ENCODE measurements at places on chromosomes 3 and 15. TPM values are rescaled to one million over a fixed set of nuclear protein-coding genes. Genes with fewer than 3 reads are reported as not detected.
A peak's percentile ranks its signal among the peaks of the same experiment; 100 is the strongest.

- no peak for DNase-seq
These were observed 67.1 kb upstream of the SEC13 start for GRCh38 chr3:10387881-10388609.

GRCh38 chr3:174863488-174863887 lies 4.4 kb downstream of the NAALADL2 start:
- no peak for DNase-seq

The GATM gene
- 7.3 TPM for total RNA-seq

GRCh38 chr3:69388241-69388640 lies 2.4 kb upstream of the FRMD4B start:
- DNase-seq: no peak

The TRIM42 gene
- total RNA-seq: not detected

The PAQR5 gene
- total RNA-seq: 0.89 TPM

- DNase-seq: no peak
These were observed 123.6 kb upstream of the GALNT15 start for GRCh38 chr3:16050641-16051467.

DNA sequence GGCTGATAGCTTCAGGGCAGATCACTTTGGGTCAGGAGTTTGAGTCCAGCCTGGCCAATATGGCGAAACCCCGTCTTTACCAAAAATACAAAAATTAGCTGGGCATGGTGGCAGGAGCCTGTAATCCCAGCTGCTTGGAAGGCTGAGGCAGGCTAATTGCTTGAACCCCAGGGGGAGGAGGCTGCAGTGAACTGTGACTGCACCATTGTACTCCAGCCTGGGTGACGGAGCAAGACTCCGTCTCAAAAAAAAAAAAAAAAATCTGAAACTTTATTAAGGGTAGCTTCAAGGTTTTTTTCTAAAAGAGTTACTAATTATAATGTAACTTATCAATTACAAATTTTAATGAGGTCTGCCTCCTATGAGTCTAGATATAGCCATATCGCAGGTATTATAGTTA lies 5.1 kb downstream of the NECTIN3 start:
- DNase-seq: no peak

DNA sequence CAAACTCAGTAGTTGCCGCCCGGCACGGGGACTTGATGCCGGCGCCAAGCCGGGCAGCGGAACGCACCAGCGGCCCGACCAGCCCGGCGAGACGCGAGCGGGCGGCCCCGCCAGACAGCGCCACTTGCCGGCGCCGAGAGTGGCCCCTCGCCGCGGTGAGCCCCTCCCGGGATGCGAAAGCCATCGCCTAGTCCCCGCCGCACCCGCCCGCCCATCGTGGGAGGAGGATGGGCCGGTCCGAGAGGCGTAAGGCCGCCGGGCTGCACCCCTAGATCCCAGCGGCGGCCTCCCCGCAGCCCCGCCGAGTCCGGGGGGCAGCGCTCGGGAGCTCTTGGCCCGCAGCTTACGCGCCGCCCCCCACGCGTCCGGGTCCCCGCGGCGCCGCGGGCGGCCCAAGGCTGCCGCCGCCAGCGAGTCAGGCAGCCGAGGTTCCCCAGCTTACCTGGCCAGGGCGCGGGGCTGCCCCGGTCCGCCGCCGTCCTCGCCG lies 609 bp downstream of the GOLGA8A start:
- DNase-seq: peak; percentile 66

GRCh38 chr15:83919319-83919830 lies 265.5 kb downstream of the ADAMTSL3 start:
- DNase-seq: no peak

- no peak for DNase-seq
These were observed 1.7 kb downstream of the B3GNT5 start for GRCh38 chr3:183254487-183255347.

GRCh38 chr3:55720614-55721013 lies 233.5 kb upstream of the WNT5A start:
- DNase-seq: no peak

- DNase-seq: no peak
These were observed 251.9 kb downstream of the IGSF11 start for GRCh38 chr3:118782755-118783202.

- no peak for DNase-seq
These were observed 521.9 kb upstream of the NAALADL2 start for GRCh38 chr3:174337227-174337626.

DNA sequence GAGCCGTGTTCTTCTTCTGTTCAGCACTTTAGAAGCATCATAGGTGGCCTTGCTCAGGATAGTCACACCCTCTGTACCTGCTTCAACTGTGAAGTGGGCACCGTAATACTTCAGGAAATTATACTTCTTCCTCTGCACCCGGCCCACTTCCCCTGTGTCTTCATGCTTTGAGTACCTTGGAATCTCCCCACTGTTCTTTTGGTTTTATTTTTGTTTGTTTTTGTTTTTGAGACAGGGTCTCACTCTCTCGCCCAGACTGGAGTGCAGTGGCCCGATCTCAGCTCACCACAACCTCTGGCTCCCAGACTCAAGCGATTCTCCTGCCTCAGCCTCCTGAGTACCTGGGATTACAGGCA lies 1.7 kb downstream of the P2RY14 start:
- no peak for DNase-seq

- no peak for DNase-seq
These were observed 201.0 kb upstream of the BCL6 start for GRCh38 chr3:187946163-187946691.

- DNase-seq: peak; percentile 49
These were observed 152.4 kb downstream of the AGBL1 start for GRCh38 chr15:86231864-86232721.

The CCR8 gene
- total RNA-seq: not detected

- no peak for DNase-seq
These were observed 3.8 kb downstream of the GPR156 start for GRCh38 chr3:120281261-120281660.

DNA sequence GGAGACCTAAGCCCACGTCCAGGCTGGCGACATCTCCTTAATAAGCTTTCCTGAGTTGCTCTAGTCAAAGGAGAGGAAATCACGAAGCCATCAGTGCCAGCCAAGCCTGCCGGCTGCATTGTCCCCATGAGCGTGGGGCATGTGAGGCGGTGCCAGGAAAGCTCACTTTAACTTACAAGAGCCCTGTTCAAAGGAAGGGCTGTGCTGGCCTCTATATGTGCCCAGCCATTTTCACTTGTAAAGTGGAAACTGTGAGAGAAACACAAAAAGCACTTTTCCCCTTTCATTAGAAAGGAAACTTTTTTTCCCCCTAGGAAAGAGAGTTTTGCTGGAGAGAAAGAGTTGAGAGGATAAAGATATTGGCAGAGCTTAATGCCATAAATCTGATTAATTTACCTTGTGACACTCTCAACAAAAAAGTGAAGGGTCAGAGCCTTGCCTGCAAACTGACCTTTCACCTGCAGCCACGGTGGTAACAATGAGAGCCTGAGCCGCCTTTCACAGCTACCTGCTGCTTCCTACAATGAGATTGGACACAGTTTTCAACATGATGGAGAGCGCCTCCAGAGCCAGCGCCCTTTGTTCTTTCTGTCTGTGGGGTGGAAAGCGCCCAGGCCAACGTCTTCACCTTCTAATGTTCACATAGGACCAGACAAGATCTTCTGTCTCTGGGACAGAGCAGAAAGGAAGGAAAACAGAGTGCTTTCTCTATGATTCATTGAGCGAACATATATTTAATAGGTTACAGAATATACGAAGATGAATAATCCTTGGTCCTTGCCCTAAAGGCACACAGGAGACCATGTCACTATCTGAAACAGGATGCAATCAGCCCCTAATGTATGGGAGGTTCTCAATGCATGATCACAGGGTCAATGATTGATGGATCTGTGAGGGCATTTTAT lies 233.1 kb upstream of the HES1 start:
- no peak for DNase-seq

The CHCHD4 gene
- total RNA-seq: 7.3 TPM

- no peak for DNase-seq
These were observed 80.2 kb downstream of the ZNF280D start for GRCh38 chr15:56653107-56653506.

Measured in mesothelial cell of epicardium (in vitro differentiated cells).